ENCODE measurements at places on chromosomes 6 and 20. TPM values are rescaled to one million over a fixed set of nuclear protein-coding genes. Genes with fewer than 3 reads are reported as not detected.
A peak's percentile ranks its signal among the peaks of the same experiment; 100 is the strongest.

GPLD1 gene
- 0.67 TPM for total RNA-seq

PRRC2A gene
- 280 TPM for total RNA-seq

APCDD1L gene
- not detected for total RNA-seq

FNDC11 gene
- total RNA-seq: 0.27 TPM

DNA sequence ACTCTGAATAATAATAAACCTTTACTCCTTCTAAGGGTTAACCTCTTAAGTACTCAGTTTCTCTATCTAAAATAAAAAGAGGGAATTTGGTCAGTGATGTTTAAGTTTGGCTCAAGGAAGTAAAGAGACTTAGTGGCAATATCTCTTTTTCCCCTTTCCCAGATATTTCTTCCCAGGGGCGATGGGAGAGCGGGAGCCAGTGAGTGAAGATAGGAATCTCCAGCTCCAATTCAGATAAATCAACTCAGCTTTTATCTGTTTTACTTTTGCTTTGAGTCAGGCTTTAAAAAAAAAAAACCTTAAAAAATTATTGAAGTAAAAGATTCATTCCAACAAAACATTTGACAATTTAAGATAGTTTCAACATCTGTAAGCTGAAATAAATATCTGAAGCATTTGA, 45.4 kb upstream of the SNRPB2 start:
- no peak for DNase-seq

- peak; percentile 56 for DNase-seq
Measured at GRCh38 chr6:159110013-159110412, 59.2 kb upstream of the FNDC1 start.

DNA sequence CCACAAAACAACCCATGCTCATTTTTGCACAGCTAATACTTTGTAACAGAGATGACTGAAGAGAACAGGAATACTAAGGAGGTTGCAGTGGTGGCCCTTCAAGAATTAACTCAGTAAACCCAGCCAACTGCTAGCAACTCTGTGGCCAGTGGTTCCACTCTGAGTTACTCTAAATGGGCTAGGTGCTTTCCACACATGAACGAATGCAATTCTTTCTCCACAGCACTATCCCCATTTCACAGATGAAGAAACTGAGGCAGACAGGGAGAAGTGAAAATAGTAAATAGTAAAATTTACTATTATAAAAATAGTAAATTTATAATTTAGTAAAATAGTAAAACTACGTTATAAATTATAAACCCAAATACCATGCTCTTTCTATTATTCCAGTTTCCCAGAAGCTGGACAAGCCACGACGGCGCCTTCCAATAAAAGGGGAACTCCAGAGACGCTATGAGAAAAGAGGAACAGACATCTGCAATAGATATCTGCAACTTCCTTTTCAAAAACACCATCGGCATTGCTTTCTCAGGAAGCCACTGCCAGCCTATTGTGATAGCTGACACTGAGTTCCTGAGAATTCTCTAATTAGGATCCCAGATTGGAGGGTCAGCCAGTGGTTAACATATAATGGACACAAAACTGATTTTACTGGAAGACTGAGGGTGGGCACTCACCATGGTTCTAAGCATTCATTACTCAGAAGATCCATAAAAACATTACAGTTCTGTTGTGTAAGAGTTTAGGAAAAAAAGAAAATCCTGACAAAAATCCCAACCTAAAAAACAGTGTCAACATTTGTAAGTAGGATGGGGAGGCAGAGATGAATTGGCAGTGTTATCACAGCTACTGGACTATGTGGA, 16.2 kb downstream of the FKBP1A start:
- no peak for DNase-seq

GRCh38 chr6:53898026-53898795, 103.4 kb downstream of the LRRC1 start:
- no peak for DNase-seq

DNA sequence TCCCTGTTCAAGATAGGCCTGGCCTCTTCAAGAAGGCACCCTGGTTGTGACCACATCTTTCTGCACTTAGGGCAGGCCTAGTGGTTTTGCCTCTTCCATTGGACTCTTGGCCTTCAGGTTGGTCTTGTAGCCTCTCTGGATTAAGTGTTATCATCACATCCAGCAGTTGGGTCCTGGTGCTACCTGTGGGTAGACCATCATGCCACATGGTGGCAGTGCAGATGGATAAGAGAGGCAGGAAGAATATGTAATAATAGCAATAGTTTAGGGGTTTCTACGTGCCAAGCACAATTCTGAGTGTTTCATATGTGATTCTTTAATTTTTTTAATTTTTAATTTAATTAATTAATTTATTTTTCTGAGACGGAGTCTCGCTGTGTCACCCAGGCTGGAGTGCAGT, 28.5 kb upstream of the SNRPB2 start:
- DNase-seq: peak; percentile 48

DNA sequence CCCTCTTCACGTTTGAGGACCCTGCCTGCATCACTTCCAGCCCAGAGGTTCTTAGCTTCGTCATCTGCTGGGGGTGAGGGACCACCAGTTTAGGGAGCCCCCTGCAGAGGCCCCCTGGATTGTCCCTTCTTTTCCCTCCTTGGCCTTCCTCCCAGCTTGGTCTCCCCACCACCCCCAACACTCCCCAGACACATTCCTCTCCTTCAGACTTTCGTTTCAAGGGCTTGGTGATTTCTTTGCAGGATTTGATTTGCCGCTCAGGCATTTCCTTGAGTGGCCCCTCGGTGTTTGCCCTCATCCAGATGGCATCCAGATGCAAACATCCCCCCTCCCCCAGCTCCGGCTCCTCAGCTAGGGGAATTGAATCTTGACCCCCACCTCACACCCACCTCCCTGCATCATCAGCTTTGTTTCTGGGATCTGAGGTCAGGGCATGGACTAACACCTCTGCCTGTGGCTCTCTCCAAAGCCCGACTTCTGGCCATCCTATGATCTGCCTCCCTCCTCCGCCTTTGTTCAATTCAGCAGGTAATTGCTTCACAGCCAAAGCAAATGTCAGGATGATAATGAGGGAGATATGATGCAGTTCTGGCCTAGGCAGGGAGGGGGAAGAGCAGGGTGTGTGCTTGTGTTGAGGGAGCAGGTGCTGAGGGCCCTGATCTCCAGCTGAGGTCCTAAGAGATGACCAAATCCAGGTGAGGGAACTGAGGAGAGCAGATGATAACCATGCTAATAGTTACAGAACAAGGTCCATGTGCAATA, 141.5 kb downstream of the VEGFA start:
- DNase-seq: no peak

GRCh38 chr20:56403465-56403864, 8.6 kb upstream of the CASS4 start:
- DNase-seq: peak; percentile 75

- DNase-seq: no peak
Measured at GRCh38 chr6:71254323-71254722, 34.3 kb upstream of the OGFRL1 start.

All from activated CD4-positive, alpha-beta T cell treated with anti-CD3 and anti-CD28 coated beads for 36 hours (primary cell).